ENCODE measurements at places on chromosomes 4 and X. TPM values are rescaled to one million over a fixed set of nuclear protein-coding genes. Genes with fewer than 3 reads are reported as not detected.

DNA sequence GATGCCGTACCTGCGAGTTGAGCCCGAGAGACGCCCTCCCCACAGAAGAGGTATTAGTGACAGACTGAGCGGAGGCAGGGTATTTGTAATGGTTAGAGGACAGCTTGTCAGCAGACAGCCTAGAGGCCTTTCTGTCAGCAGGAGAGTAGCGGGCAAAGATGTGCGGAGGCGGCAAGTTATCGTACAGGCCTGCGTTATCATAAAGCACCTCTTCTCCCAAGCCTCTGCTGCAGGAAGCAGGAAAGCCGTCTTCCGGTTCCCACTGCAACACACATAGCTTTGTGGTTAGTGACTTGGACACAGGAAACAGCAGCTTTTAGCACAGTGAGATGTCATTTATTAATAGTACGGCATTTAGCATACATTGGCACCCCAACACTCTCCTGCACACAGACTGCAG, 158.3 kb downstream of the AFAP1 start:
- H3K27ac ChIP-seq: peak overlapping the region; percentile 85
- H3K4me3 ChIP-seq: no peak overlapping the region
- H3K27me3 ChIP-seq: no peaks in the 10 kb centered on the region
- peaks cover 3% of the 10 kb centered on the region for H3K4me1 ChIP-seq
- peak; percentile 44 for DNase-seq

GRCh38 chr4:8523766-8524165, 56.4 kb upstream of the GPR78 start:
- DNase-seq: no peak
- H3K27ac ChIP-seq: no peak overlapping the region
- H3K36me3 ChIP-seq: no peaks in the 10 kb centered on the region
- no peaks in the 10 kb centered on the region for H3K4me1 ChIP-seq

GRCh38 chr4:138887741-138888140, 127.8 kb upstream of the NOCT start:
- H3K36me3 ChIP-seq: no peaks in the 10 kb centered on the region
- H3K4me1 ChIP-seq: no peaks in the 10 kb centered on the region
- no peaks in the 10 kb centered on the region for H3K27me3 ChIP-seq
- H3K27ac ChIP-seq: no peak overlapping the region
- no peak overlapping the region for H3K4me3 ChIP-seq
- no peak for DNase-seq

DNA sequence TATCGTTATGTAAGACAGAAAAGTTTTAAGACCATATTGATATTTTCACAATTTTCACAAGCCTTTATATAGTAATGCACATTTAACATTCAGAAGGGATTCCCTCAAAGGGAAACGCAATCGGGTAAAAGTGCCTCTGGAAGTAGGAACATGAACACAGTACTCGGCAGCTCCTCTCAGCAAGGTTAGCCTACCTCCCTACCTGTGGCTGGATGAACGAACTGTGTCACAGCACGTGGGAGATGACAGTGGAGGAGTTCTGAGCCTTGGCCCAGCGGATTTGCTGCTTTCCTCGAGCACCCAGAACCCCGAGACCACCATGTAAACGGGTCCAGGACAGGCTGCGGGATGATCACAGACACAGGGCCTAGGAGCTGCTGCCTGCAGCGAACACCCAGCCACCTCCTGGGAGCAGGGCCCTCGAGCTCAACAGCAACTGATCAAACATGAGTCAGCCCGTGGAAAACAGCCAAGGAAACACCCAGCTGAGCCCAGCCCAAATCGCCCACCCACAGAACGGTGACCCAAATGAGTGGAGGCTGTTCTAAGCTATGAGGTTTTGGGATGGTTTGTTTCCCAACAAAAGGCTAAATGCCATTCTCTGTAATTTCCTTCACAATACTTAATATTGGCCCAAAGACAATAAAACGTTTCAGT, 30.4 kb downstream of the FAT1 start:
- no peaks in the 10 kb centered on the region for H3K27me3 ChIP-seq
- H3K4me1 ChIP-seq: peaks cover 3% of the 10 kb centered on the region
- H3K36me3 ChIP-seq: no peaks in the 10 kb centered on the region

DNA sequence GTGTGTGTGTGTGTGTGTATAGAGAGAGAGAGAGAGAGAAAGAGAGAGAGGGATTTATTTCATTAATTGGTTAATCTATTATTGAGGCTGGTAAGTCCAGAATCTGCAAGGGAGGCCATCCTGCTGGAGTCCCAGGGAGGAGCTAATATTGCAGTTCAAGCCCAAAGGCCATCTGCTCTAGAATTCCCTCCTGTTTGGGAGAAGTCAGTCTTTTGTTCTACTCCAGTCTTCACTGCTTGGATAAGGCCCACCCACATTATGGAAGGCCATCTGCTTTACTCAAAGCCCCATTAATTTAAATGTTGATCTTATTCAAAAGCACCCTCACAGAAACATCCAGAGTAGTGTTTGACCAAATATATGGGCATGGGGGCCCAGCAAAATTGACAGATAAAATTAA, 317.5 kb upstream of the RASGEF1B start:
- no peaks in the 10 kb centered on the region for H3K36me3 ChIP-seq
- peaks cover 2% of the 10 kb centered on the region for H3K4me1 ChIP-seq
- DNase-seq: no peak
- no peaks in the 10 kb centered on the region for H3K27me3 ChIP-seq
- no peak overlapping the region for H3K4me3 ChIP-seq

GRCh38 chr4:112511093-112511802, 4.7 kb downstream of the NEUROG2 start:
- H3K36me3 ChIP-seq: no peaks in the 10 kb centered on the region
- H3K4me1 ChIP-seq: no peaks in the 10 kb centered on the region
- no peak overlapping the region for H3K27ac ChIP-seq
- H3K27me3 ChIP-seq: peaks cover 2% of the 10 kb centered on the region

DNA sequence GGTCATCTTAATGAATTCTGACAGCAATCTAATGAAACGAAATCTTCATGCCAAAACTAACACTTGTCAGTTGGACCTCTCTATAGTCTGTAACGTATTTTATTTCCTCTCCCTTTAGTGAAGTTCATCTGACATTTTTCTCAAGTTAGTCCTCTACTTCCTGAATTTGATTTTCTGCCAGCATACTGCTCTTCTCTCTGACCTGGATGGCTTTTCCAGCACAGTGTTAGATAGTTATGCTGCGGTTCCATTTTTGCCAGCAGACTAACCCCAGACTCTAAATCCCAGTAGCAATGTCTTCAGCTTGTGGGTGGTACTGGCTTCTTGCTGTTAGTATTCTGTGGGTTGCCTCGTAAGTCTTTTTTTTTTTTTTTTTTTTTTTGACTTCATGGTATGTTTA, 146.7 kb upstream of the VEGFC start:
- H3K27ac ChIP-seq: no peak overlapping the region
- DNase-seq: no peak
- no peaks in the 10 kb centered on the region for H3K36me3 ChIP-seq
- no peaks in the 10 kb centered on the region for H3K27me3 ChIP-seq
- H3K4me1 ChIP-seq: no peaks in the 10 kb centered on the region

GRCh38 chr4:143358419-143358818, 21.7 kb downstream of the GAB1 start:
- H3K27ac ChIP-seq: no peak overlapping the region
- H3K36me3 ChIP-seq: no peaks in the 10 kb centered on the region
- peaks cover 29% of the 10 kb centered on the region for H3K4me1 ChIP-seq
- H3K4me3 ChIP-seq: no peak overlapping the region
- DNase-seq: no peak
- H3K27me3 ChIP-seq: no peaks in the 10 kb centered on the region

DNA sequence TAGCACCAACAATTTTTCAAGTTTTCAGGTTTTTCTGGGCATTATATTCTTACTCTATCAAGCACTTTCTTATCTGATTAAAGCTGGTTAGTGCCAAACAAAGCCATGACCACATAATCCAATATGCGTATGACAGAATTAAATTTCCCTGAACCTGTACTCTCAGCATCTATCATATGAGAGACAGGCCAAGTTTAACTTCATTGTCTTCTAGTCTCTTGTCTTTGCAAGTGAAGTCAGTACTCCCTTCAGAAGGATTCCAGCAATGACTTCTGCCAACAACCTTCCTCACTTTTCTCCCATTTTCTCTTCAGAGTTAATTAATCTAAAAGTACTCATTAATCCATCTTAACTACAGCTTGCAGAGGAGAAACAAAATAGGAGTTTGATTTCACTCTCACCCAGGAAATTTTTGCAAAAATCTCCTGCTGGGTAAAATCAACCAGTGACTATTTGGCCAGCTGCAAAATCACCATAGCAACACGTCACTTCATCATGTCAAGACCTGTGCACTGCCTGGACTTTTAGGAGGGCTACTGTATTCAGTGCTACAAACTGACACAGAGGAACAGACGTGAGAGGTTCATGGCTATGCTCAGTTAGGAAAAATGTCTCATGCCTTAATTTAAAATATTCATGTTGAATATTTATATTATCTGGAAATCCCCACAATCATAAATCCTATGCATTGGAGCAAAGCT, 208.4 kb downstream of the ANTXR2 start:
- no peak for DNase-seq
- H3K27me3 ChIP-seq: no peaks in the 10 kb centered on the region
- no peaks in the 10 kb centered on the region for H3K4me1 ChIP-seq
- H3K27ac ChIP-seq: no peak overlapping the region
- no peaks in the 10 kb centered on the region for H3K36me3 ChIP-seq

- H3K27ac ChIP-seq: no peak overlapping the region
- H3K4me1 ChIP-seq: no peaks in the 10 kb centered on the region
- H3K36me3 ChIP-seq: no peaks in the 10 kb centered on the region
- H3K4me3 ChIP-seq: no peak overlapping the region
- no peaks in the 10 kb centered on the region for H3K27me3 ChIP-seq
- DNase-seq: no peak
These were observed 4.7 kb downstream of the GUCY1B1 start for GRCh38 chr4:155763551-155763950.

GRCh38 chr4:186726426-186727168, 2.9 kb upstream of the FAT1 start:
- DNase-seq: peak; percentile 79
- no peaks in the 10 kb centered on the region for H3K4me1 ChIP-seq
- H3K27me3 ChIP-seq: no peaks in the 10 kb centered on the region
- no peaks in the 10 kb centered on the region for H3K36me3 ChIP-seq

DNA sequence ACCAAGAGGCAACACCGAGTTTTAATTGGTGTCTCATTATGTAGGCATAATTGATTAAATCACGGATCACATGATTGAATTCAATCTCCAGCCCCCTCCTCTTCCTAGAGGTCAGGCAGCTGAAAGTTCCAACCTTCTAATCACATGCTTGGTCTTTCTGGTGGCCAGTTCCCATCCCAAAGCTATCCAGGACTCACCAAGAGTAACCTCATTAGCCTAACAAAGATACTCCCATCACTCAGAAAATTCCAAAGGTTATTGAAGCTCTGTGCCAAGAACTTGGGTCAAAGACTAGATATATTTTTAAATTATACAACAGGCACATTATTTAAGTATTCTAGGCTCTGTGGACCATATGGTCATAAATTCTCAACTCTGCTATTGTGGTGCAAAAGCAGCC, 65.1 kb downstream of the SLC10A7 start:
- no peak for DNase-seq
- H3K4me1 ChIP-seq: no peaks in the 10 kb centered on the region
- H3K4me3 ChIP-seq: no peak overlapping the region
- no peak overlapping the region for H3K27ac ChIP-seq
- H3K36me3 ChIP-seq: no peaks in the 10 kb centered on the region
- H3K27me3 ChIP-seq: no peaks in the 10 kb centered on the region

DNA sequence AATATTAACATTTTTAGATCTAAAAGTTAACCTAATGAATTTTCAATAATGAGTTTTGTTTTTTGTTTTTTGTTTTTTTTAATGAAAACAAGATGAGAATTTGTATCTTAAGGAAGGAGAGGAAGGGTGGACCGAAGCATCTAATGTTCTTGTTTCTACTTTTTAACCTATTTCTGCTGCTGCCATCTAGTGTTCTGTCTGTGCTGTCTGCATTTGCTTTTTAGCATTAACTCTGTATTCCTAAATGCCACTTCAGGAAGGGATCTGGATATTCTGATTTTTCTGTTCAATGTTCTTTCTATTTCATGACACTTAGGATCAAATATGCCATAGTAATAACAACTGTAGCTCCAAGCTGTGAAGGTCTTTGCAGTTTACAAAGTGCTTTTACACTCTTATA, 161.7 kb downstream of the BRWD3 start:
- no peaks in the 10 kb centered on the region for H3K4me1 ChIP-seq
- no peaks in the 10 kb centered on the region for H3K36me3 ChIP-seq
- no peak for DNase-seq
- H3K4me3 ChIP-seq: no peak overlapping the region
- no peak overlapping the region for H3K27ac ChIP-seq

The INTU gene
- 13.6 TPM for total RNA-seq

- H3K27me3 ChIP-seq: no peaks in the 10 kb centered on the region
- no peaks in the 10 kb centered on the region for H3K36me3 ChIP-seq
- H3K4me3 ChIP-seq: no peak overlapping the region
- H3K4me1 ChIP-seq: no peaks in the 10 kb centered on the region
- H3K27ac ChIP-seq: no peak overlapping the region
These were observed 42.9 kb upstream of the DDX60 start for GRCh38 chr4:168361365-168362024.

- H3K4me3 ChIP-seq: no peak overlapping the region
- no peaks in the 10 kb centered on the region for H3K36me3 ChIP-seq
- H3K27ac ChIP-seq: no peak overlapping the region
- no peaks in the 10 kb centered on the region for H3K27me3 ChIP-seq
- no peak for DNase-seq
These were observed 953.4 kb upstream of the IGFBP7 start for GRCh38 chr4:58063404-58064160.

DNA sequence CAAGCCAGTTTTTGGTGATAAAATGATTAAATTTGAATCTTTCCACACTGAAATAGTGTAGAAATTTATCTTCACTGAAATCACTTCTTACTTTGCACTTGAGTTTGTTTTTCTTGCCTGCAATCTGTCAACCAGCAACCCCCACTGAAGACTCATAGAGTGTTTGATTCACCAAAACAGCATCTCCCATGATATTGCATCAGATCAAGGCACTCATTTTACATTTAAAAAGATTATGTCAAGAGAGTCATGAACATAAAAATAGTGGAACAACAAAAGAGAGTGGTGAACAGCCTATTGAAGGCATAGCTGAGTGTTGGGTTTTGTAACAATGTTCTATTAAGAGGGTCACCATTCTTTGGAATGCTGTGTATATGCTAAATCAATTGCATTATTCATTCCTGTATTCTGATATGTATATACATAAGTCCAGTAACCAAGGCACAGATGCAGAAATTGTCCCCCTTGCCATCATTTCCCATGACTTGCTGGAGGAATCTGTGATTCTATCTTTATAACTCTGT, 1934.9 kb downstream of the ARAP2 start:
- H3K27ac ChIP-seq: no peak overlapping the region
- no peaks in the 10 kb centered on the region for H3K36me3 ChIP-seq
- no peaks in the 10 kb centered on the region for H3K27me3 ChIP-seq
- no peaks in the 10 kb centered on the region for H3K4me1 ChIP-seq
- no peak overlapping the region for H3K4me3 ChIP-seq

The ARSJ gene
- 13.5 TPM for total RNA-seq

DNA sequence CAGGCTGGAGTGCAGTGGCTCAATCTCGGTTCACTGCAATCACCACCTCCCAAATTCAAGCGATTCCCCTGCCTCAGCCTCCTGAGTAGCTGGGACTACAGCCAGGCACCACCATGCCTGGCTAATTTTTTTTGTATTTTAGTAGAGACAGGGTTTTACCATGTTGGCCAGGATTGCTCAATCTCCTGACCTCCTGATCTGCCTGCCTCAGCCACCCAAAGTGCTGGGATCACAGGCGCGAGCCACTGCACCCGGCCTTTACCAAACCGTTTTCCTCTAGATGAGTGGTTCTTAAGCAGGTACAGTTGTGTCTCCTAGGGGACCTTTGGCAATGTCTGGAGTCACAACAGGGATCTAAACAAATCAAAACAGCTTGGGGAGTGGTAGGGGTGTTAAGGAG, 11.6 kb downstream of the AMELX start:
- DNase-seq: no peak
- no peaks in the 10 kb centered on the region for H3K4me1 ChIP-seq
- H3K27ac ChIP-seq: no peak overlapping the region
- H3K27me3 ChIP-seq: no peaks in the 10 kb centered on the region
